Activated T-helper 17 cell treated with anti-CD3 and anti-CD28 coated beads, Interleukin-2, amount 50 U/mL, for 72 hours (primary cell): ENCODE measurements at places on chromosomes 7 and 10. TPM values are rescaled to one million over a fixed set of nuclear protein-coding genes. Genes with fewer than 3 reads are reported as not detected.

Gene ZPBP
- total RNA-seq: not detected

GRCh38 chr10:5615316-5615715 lies 51.1 kb downstream of the ASB13 start:
- no peak for ATAC-seq

DNA sequence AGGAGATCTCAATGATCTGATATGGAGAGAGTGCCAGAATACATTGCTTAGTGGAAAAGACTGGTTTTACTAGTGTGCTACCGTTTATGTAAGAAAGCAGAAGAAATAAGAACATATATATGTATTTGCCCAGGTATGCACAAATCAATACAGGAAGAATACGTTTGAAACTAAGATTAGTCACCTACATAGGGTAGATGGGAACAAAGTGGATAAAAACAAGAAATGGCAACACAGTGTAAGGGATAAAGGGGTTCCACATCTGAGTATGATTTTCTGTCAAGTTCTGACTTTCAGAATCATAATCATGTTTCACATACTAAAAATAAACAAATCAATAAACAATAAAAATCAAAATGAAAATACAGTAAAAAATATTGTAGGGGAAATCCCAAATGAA lies 148.6 kb upstream of the NAMPT start:
- ATAC-seq: peak; percentile 73

GRCh38 chr10:109029870-109030269 lies 893.4 kb downstream of the XPNPEP1 start:
- ATAC-seq: no peak

- ATAC-seq: peak; percentile 52
These were observed 488 bp downstream of the EIF4H start for GRCh38 chr7:74174606-74175082.

- ATAC-seq: no peak
These were observed 24.6 kb downstream of the JAZF1 start for GRCh38 chr7:28155964-28156363.
